ENCODE measurements at places on chromosomes 1 and 21. TPM values are rescaled to one million over a fixed set of nuclear protein-coding genes. Genes with fewer than 3 reads are reported as not detected.
A peak's percentile ranks its signal among the peaks of the same experiment; 100 is the strongest.

GRCh38 chr1:233523047-233523446 is 90.9 kb upstream of the KCNK1 start:
- no peak for DNase-seq
- H3K4me3 ChIP-seq, result no peak overlapping the region
- H3K4me1 ChIP-seq, result no peaks in the 10 kb centered on the region
- H3K27me3 ChIP-seq, result peaks cover 9% of the 10 kb centered on the region
- no peak overlapping the region for H3K27ac ChIP-seq

GRCh38 chr1:58439946-58440345 is 106.6 kb downstream of the OMA1 start:
- no peaks in the 10 kb centered on the region for H3K36me3 ChIP-seq
- no peak overlapping the region for H3K27ac ChIP-seq
- H3K4me3 ChIP-seq, result no peak overlapping the region
- peaks cover 2% of the 10 kb centered on the region for H3K27me3 ChIP-seq
- no peak for DNase-seq

GRCh38 chr1:39378377-39378776 is 113.1 kb upstream of the BMP8A start:
- H3K36me3 ChIP-seq, result peaks cover 47% of the 10 kb centered on the region
- no peak overlapping the region for H3K4me3 ChIP-seq
- no peaks in the 10 kb centered on the region for H3K27me3 ChIP-seq
- no peaks in the 10 kb centered on the region for H3K4me1 ChIP-seq

GRCh38 chr1:62746086-62746808 is 37.7 kb upstream of the ATG4C start:
- H3K4me3 ChIP-seq, result no peak overlapping the region
- H3K4me1 ChIP-seq, result no peaks in the 10 kb centered on the region
- H3K27ac ChIP-seq, result no peak overlapping the region
- H3K27me3 ChIP-seq, result peaks cover 7% of the 10 kb centered on the region
- no peaks in the 10 kb centered on the region for H3K36me3 ChIP-seq
- peak; percentile 6 for DNase-seq

- peaks cover 3% of the 10 kb centered on the region for H3K27me3 ChIP-seq
- peak; percentile 70 for DNase-seq
- H3K27ac ChIP-seq, result no peak overlapping the region
Observed at GRCh38 chr1:26853156-26853555, 9.8 kb upstream of the SFN start.

GRCh38 chr1:16006552-16007485 is 2.8 kb downstream of the SRARP start:
- no peak overlapping the region for H3K4me3 ChIP-seq
- peaks cover 2% of the 10 kb centered on the region for H3K27me3 ChIP-seq
- H3K27ac ChIP-seq, result no peak overlapping the region
- no peaks in the 10 kb centered on the region for H3K4me1 ChIP-seq

- peak overlapping the region; percentile 98 for H3K27ac ChIP-seq
- peak overlapping the region; percentile 98 for H3K4me3 ChIP-seq
- H3K36me3 ChIP-seq, result peaks cover 14% of the 10 kb centered on the region
- DNase-seq, result peak; percentile 77
- H3K27me3 ChIP-seq, result peaks cover 5% of the 10 kb centered on the region
- peaks cover 68% of the 10 kb centered on the region for H3K4me1 ChIP-seq
Observed at GRCh38 chr1:32201011-32201855, 838 bp downstream of the CCDC28B start.

- no peaks in the 10 kb centered on the region for H3K27me3 ChIP-seq
- no peaks in the 10 kb centered on the region for H3K36me3 ChIP-seq
- H3K4me1 ChIP-seq, result peaks cover 93% of the 10 kb centered on the region
- peak overlapping the region; percentile 12 for H3K4me3 ChIP-seq
Observed at GRCh38 chr1:13756557-13757315, 56.7 kb downstream of the PRDM2 start.

DNA sequence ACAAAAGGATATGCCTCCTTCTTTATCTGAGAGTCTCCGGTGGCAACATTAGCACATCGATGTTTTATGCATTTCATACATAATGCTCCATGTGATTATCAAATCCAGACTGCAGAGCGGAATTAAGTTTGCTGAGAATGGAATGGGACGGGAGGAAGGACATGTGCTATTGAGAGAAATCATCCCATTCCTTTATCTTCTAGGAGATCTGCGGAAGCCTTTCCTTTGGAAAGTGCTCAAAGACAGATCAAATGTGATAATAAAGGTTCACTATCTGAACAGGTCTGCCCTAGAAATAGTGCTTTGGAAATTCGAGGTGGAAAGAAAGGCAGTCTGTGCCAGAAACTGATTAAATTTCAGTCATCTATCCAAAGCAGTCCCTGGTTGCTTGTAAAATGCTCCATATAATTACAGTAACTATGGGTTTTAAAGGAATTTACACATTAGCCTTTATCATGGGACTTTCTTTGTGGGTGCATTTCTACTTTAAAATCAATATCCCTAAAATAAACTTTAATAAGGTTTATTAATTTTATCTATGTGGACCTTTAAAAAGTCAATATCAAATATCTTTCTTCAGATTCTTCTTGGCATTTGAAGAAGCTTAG is 473.5 kb upstream of the ADGRL2 start:
- H3K27me3 ChIP-seq, result peaks cover 3% of the 10 kb centered on the region
- H3K27ac ChIP-seq, result no peak overlapping the region
- H3K4me1 ChIP-seq, result no peaks in the 10 kb centered on the region

The S100A3 gene
- polyA plus RNA-seq, result not detected

The SPATA1 gene
- 0.21 TPM for polyA plus RNA-seq

Measured in immature natural killer cell (primary cell).